ENCODE measurements at places on chromosomes 5 and 9.
A peak's percentile ranks its signal among the peaks of the same experiment; 100 is the strongest.

- DNase-seq = no peak
Measured at GRCh38 chr5:18675041-18675440, 1040.8 kb downstream of the TAF11L14 start.

GRCh38 chr5:30932273-30933017 is 261.0 kb upstream of the CDH6 start:
- DNase-seq = no peak

- DNase-seq = no peak
Measured at GRCh38 chr5:129461711-129462332, 1.7 kb downstream of the ADAMTS19 start.

DNA sequence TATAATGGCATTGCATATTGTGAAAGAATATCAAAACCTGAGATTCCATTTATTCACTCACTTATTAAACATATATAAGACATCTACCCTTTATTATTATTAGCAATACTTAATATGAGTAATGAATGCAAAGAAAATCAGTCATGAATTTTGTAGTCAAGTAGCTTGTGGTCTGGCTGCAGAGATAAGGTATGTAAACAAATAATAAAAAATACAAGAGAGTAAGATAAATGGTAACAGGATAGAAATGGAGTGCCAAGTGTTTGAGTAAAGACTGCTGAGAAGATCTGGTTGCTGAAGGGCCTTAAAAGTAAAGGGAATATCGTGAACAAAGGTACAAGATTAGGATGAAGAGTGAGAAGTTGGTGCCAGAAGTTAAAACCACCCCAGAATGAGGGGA is 18.4 kb downstream of the TRIM32 start:
- DNase-seq = no peak

DNA sequence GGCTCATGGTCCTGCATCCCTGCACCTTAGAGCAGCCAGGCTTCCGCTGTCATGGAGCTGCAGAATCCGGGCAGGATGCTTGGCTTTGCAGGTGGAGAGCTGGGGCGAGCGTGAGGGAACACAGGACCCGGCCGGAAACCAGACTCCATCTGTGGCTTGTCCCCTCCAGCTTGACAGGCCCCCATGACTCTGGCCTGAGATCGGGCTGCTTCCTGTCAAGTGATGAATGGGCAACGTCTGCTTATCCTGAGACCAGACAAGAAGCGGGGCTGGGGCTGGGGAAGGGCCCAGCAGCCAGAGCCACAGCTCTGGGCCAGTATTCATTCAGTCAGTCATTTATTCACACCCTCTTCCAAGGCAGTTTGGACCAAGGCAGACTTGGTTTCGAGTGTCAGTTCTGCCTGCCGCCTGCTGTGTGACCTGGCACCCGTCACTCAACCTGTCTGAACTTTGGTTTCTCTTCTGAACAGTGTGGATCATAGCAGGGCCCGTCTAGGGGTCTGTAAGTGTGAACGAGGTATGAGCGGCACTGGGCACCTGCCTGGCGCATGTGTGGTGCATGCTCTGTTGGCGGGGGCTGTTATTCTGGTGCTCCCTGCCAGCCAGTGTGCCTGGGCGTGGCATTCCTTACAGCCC is 37.5 kb downstream of the NEK6 start:
- no peak for DNase-seq

- no peak for DNase-seq
Measured at GRCh38 chr9:122190597-122191381, 31.1 kb downstream of the MORN5 start.

GRCh38 chr9:127182901-127183746 is 60.7 kb upstream of the ANGPTL2 start:
- DNase-seq = no peak

DNA sequence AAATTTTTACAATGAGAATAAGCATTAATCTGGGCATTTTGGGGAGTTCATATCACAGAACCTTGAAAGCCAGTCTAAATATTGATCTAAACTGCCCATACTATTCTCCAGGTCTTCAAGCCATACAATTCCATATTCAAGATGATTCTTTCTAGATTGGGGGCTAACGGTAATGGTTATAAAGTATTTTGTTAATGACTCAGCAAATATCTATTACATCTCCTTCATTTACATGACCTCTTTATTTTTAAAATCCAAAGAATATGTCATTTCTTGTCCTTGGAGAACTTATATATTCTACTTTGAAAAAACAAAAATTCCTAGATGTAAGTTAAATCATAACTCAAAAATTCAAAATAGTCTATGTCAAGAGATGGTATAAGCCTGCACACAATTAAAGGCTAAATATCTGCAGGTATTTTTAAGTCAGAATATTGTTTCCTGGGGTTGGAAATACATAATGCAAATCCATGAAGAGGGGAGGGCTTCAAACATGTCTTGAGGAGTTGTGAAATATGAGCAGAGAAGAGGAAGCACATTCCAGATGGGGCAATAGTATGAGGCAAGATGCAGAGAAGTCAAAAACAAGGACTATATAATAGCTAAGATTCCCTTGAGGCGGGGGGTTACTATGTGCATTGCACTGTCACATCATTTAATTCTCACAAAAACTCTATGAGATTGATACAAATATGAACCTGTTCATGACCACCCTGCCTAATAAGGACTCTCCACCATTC is 526.4 kb downstream of the NR2F1-AS1 start:
- DNase-seq = no peak

- no peak for DNase-seq
Measured at GRCh38 chr9:16241231-16241630, 629.2 kb downstream of the BNC2 start.

DNA sequence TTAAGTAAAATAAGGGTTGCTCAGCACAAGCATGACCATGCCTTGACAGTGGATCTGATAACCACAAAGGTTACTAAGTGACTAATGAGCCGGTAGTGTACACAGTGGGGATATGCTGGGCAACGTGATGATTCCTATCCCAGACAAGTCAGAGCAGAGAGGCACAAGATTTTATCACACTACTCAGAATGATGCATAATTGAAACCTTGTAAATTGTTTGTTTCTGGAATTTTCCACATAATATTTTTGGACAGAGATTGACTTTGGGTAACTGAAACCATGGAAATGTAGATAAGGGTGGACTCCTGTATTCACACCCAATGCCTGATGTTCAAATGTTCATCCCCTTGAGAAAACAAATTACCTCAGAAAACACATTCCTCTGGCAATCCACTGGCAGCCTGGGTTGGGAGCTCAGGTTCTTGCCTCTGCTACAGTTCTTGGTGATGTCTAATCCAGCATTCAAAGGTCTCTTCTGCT is 16.2 kb upstream of the ERAP1 start:
- DNase-seq = no peak

DNA sequence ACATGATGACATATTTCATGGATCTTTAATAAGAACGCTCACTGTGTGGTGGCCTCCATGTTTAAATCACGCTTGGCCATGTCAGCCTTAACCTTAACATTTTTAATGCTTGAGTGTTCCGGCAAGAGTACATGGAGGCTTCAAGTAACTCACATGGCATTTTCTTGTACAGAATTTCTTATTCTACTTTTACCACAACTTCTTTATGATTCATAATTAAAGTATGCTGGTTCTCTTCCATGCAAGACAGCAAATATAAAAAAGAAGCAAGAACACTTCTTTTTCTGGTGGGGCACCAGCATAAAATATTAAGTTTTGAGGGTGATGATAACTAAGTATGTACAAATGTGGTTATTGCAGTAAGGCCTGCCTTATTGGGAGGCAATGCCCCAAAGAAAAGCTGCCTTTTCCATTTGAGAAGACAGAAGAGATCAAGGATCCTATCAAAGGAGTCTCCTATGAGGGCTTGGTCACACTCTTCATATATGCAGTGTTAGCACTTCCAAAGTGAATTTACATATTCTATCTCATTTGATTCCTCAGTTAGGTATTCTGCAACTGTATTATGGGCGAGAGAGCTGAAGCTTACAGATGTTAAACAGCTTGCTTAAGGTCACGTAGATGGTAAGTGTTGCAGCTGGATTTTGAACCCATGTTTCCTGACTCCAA is 382.7 kb upstream of the MEF2C start:
- DNase-seq = no peak

DNA sequence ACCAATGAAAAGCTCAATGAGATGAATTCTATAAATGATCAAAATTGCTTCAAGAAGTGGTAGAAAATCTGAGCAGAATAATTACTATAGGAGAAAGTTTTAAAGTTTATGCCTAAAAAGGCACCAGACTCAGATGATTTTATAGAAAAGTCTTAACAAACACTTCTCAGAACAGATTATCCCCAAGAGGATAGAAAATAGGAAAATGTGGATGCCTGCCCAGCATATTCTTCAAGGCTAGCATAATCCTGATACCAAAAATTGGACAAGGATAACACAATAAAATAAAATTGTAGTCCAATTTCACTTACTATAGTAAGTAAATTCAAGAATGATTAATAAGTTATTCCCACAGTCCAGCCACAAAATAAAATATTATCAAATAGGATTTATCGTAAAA is 397.0 kb downstream of the NR2F1-AS1 start:
- DNase-seq = no peak

DNA sequence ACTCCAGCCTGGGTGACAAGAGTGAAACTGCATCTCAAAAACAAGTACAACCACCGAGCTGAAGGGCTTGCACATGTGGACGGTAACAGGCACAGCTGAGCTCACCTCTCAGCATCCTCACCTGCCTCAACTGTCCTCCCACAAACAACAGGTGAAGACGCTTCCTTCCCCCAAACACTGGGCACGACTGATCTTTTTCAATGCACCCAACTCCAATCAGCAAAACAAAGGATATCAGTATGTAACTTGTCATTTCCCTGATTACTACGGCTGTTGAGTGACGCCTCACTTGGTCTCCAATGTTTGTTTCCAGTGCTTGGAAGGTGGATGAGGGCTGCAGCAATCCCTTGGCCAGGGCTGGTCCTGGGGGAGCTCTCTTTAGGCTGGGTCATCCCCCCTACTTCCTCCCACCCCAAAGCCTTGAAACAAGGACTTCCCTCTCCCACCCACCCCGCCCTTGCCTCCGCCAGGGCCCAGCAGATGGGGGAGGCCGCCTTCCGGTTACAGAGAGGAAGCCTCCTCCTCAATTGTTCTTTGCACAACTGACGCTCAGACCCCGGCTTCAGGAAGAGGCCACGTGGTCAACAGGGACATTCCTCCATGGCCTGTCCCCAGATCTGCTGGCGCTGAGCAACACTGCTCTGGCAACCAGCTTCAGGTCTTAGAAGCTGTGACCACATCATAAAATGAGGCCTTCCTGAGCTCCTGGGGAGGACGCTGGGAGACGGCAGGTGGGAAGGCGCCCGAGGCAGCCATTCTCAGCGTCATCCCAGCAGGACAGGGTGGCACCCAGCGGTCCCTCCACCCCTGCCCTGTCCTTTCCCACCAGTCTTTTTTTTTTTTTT is 5.9 kb downstream of the FAM78A start:
- peak; percentile 70 for DNase-seq

DNA sequence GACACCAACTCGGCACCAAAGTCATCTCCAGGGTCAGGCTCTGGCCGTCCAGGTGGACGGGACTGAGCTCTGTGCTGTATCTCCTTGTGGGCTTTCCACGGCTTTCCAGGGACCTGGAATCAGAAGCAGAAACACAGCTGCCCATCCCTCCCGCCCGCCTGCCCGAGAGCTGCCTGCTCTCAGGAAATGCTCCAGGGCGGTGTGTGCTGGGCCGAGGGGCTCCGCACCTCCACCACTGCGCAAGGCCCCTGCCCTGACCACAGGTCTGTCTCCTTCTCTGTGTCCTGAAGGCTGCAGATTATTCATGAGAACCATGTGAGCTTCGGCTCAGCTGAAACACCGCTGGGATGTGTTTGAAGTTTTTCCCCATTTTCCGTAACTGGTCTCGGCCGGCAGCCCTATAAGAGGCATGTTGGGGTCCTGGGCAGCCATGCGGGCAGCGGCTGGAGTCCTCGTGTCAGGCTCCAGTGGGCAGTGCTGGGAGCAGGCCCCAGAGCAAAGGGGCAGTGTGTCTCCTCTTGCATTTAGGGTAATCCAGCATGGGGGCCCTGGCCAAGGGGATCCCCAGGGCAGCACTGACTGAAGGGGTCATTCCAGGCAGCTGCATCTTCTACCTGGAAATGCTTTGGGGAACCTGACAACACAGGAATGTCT is 22.8 kb downstream of the NKD2 start:
- DNase-seq = no peak

DNA sequence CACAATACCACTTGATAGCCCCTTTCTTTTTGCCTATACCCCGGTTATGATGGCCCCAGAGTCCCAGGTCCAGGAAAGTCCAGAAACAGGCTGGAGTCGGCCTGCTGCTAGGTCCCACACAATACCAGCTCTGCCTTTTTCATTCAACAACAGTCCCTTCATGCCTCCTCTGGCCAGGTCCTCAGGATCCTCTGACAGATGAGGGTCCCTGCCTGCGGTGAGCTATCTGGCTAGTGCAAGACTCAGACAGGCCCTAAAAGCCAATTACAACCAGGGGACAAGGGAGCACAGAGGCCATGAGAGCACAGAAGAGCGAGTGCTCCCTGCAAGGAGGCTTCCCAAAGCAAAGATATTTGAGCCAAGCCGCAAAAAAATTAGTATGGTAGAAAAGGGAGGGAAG is 84.8 kb upstream of the ZBTB43 start:
- DNase-seq = no peak

DNA sequence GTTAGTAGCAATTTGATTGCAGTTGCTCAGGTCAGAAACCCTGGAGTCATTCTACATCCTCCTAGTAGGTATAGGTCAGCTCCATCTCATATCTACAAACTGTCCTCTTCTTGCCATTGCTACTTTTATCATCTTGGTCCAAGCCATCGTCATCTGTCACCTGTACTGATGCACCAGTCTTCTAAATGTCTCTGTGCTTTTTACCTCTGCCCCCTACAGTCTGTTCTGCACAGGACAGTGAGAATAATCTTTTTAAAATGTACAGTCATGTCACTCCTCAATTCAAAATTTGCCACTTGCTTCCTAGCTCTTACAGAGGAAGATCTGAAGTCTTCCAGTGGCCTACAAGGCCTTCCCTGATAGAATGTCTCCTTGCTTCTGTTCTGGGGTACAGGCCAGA is 6.8 kb downstream of the NNT start:
- DNase-seq = no peak

GRCh38 chr9:71977003-71977402 is 65.6 kb downstream of the C9orf85 start:
- no peak for DNase-seq

DNA sequence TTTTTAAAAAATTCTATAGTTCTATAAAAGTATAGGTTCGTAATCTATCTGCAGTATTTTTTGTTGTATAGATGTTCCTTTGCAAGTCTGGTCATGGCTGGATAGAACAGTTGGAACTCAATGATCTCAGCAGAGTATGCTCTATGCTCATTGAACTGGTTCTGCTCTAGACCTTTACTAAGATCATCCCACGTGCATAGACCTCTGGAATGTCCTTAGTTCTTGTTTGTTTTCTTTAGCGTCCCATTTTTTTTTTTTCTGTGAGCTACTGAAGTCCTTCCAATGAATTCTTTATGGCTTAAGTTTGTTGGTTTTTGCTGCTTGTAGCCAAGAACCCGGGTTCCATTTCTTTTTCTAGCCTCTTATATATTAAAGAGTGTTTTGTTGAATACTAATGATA is 3.5 kb downstream of the TMEM38B start:
- DNase-seq = no peak
